Stimulated activated CD4-positive, alpha-beta T cell treated with anti-CD3 and anti-CD28 coated beads, Interleukin-2, amount 100 ng/mL, for 4 hours (primary cell): ENCODE measurements at places on chromosomes 1 and 21.

GRCh38 chr1:27538793-27539192 lies 48.8 kb upstream of the WASF2 start:
- no peak for DNase-seq

DNA sequence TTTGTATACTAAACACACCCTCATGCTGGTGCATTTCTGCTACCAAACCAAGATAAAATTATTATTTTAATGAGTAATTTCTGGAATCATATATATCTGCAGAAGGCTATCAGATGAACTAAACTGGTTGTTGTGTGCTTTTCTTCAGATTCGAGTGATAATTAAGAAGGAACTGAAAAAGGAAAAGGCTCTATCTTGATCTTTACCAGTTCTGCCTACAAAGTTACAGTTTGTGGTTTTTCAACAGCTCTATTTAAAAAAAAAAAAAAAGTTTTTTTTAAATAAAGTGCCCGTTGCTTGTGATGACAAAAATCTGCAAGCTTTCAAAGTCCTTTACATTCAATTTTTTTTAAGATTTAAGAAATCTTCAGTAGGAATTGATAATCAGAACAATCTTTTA lies 13.6 kb downstream of the DENND1B start:
- DNase-seq: no peak

GRCh38 chr21:16742131-16742641 lies 770.7 kb upstream of the CXADR start:
- no peak for DNase-seq

GRCh38 chr1:231748760-231749415 lies 122.3 kb downstream of the DISC1 start:
- DNase-seq: no peak

GRCh38 chr1:231041719-231042261 lies 1.7 kb upstream of the FAM89A start:
- DNase-seq: peak; percentile 11

- DNase-seq: no peak
Measured at GRCh38 chr1:193658081-193658480, 471.7 kb upstream of the B3GALT2 start.

- DNase-seq: no peak
Measured at GRCh38 chr1:106600626-106601025, 455.8 kb upstream of the PRMT6 start.

DNA sequence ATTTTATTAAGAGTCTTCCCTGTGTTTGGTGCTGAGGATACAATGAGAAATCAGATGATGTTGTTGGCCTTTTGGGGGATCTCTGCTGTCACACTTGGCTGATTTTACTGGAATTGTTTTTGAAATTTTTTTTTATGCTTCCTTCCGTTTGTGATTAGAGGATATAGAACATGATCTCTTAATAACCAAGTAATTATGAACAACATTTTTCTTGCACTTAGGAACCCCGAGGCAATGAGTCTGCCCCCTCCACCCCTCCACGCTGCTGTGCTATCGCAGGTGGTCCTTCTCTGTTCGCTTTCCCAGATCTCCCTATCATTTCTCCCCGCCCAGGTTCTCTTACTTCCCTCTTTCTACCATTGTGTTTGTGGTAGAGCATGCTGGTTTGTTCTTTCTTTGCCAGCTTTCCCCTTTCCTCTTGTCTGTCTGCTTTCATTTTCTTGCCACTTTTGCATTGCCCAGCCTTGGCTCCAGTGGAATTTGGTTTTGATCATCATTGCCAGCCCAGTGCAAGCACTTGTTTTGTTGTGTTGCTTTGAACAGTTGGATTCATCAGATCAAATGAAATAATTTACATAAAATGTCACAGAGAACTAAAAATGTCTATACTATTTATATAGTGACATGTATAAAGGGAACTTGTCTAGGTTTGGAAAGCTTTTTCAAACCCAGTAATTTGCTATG lies 73.1 kb upstream of the SCCPDH start:
- no peak for DNase-seq

- no peak for DNase-seq
Measured at GRCh38 chr1:25338986-25339385, 852 bp downstream of the TMEM50A start.
